ENCODE measurements at places on chromosomes 3 and 15.

- no peak for DNase-seq
Measured at GRCh38 chr3:192042116-192042515, 581.2 kb downstream of the PYDC2 start.

DNA sequence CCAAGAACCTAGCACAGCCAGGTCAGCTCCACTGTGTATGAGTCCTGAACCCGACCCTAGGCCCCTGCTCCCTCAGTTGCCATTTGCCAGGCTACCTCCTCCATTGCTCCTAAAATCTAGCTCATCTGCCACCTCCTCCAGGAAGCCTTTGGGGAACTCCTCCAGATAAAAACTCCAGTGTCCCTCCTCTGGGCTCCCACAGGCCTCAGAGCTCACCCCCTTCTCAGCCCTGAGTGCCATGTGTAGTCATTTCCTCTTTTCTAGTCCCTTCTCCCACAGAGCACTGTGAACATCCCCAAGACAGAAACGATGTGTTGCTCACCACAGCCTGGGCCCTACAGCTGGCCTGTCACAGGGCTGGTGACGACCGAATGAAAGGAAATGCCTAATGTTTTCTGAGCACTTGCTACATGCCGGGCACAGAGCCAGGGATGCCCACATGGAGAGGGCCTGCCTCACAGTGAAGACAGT, 61.0 kb downstream of the IQSEC1 start:
- DNase-seq, result no peak

DNA sequence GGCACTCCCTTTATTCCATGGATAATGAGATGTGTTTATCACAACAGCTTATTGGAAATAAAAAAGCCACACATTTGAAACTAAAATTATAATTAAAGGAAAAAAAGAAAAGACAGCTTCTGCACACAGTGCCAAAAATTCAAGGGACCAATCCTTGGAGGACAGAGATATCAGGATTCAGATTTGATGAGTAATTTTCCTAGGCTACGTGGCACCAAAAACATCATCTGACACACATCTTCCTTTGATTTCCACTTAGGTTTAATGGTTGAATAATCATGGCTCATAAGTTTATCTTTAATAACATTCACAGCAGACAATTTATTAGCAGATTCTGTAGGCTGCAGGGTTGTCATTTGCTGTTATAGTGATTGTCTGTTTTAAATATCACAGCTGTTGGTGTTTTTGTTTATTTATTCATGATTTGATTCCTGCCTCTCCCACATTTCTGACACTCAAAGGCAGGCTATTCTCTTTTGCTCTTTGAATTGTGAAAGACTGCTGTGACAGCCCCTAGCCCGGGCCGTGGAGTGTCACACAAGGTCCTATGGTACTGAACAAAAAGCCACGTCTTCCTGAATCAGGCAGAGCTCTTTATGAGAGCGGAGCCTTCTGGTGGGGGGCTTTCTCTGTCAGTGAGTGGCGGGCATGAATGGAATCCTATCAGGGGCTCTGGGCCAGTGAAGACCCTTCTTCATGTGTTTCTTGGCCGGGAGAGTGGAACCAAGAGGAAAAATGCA, 708.5 kb downstream of the SQOR start:
- no peak for DNase-seq

GRCh38 chr15:38660738-38661137, 96.1 kb upstream of the RASGRP1 start:
- DNase-seq, result no peak

- no peak for DNase-seq
Measured at GRCh38 chr3:118466795-118467330, 567.8 kb downstream of the IGSF11 start.

- no peak for DNase-seq
Measured at GRCh38 chr15:90211440-90212143, 10.5 kb downstream of the SEMA4B start.

GRCh38 chr3:155872904-155873646, 2.6 kb downstream of the GMPS start:
- no peak for DNase-seq

GRCh38 chr3:71497971-71498444, 85.5 kb downstream of the FOXP1 start:
- no peak for DNase-seq

- no peak for DNase-seq
Measured at GRCh38 chr3:106345353-106346027, 476.7 kb upstream of the CBLB start.

DNA sequence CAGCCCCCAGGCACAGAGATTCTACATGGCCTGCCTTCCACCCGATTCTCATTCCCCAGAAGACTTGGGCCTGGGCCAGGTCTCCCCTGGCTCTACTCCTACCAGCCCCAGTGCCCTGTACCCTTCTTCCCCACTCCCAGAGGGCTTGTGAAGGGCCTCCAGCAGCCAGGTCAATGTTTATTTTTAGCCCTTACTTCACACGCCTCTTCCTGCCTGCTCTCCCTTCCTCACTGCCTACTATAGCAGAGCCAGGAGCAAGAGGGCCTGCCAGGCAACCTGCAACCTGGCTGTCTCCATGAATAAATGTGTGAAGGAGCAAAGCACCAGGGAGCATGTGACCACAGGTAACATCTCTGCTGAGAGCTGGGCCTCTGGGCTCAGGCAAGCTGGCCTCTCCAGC, 26.4 kb upstream of the APEH start:
- no peak for DNase-seq

DNA sequence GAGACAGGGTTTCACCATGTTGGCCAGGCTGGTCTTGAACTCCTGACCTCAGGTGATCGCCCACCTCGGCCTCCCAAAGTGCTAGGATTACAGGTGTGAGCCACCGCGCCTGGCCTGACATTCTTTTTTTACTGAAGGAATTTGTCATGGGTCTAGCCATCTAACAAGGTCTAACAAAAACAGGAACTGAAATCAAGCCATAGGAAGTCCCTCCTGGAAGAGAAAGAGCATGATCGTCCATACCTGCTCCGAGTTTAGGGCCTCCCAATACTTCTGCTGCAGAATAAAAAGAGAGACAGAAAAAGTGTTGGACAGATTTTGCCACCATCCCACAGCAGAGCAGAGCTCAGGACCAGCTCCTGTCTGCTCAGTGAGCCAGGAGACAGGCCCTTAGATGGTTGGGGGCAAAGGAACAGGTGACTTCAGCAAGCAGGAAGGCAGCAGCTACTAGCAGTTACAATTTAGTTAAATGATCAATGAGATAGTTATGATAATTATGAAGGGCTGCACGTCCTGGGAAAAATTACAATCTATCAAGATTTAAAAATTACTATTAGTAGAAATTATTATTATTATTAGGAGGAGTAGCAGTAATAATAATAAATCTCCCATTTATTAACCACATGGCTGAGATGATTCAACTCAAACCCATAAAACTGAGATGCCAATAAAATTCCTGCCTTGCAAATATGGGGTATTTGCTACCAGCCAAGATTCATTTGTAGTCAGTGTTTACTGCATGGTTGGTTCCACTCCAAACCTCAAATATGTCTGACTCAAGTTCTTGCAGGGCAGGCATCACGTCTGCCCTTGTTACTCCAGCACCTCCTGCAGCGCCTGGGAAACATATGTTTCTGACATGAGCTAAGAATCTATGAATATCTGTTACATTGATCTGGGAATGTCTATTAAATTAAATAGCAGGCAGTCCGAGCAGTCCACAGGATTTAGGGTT, 40.1 kb downstream of the TMEM44 start:
- DNase-seq, result no peak

DNA sequence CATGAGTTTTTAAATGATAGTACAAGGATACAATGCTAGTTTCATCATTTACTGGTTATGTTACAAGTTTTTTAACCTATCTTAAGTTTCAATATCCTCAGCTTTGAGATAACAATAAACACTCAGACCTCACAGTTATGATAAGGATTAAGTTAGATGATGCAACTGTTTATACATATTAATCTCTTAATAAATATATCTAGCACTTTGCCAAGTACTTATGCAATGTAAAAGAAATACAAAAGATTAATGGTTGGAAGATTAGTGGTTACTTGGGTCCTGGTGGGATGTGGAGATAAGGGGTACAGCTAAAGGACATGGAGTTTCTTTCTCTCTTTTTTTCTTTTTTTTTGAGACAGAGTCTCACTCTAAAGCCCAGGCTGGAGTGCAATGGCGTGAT, 12.0 kb downstream of the SPPL2A start:
- DNase-seq, result no peak

DNA sequence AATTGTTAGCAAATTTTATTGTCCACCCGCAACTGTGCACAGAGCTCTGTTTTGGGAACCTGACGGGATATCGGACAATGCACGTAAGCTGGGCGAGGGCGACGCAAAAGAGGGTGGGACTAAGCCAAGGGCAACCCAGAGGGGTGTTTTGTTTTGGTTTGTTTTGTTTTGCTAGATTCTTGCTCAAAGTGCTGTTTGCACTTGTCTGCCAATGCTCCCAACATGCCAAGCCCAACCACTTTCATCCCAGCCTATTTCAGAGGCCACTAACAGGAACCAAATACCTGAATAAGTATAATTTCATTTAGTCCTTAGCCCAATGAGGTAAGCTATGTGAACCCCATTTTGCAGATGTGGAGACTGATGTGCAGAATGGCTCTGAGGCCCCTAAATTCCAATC, 9.7 kb upstream of the CMTM7 start:
- no peak for DNase-seq

- DNase-seq, result peak; percentile 52
Measured at GRCh38 chr3:53046171-53047170, 598 bp upstream of the SFMBT1 start.

GRCh38 chr3:143124601-143125520, 5.3 kb downstream of the CHST2 start:
- DNase-seq, result no peak

DNA sequence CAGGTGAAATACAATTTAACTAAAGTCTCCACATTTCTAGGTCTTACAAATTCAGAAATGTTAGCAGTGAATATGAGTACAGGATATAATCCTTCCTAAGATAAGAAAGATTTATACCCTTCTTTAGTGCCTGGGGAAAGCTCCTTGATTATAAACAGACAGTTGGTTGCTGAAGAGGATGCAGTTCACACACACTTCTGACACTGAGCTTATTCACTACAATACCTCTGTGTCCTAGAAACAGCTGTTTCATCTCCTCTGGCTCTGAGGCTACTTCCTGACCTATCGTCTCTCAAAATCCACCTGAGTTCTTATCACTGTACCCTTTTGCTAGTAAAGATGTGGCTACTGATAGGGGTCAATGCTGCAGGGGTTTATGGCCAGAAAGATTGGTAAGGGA, 57.1 kb downstream of the TP63 start:
- no peak for DNase-seq

- no peak for DNase-seq
Measured at GRCh38 chr15:101210466-101210865, 41.4 kb downstream of the CHSY1 start.

DNA sequence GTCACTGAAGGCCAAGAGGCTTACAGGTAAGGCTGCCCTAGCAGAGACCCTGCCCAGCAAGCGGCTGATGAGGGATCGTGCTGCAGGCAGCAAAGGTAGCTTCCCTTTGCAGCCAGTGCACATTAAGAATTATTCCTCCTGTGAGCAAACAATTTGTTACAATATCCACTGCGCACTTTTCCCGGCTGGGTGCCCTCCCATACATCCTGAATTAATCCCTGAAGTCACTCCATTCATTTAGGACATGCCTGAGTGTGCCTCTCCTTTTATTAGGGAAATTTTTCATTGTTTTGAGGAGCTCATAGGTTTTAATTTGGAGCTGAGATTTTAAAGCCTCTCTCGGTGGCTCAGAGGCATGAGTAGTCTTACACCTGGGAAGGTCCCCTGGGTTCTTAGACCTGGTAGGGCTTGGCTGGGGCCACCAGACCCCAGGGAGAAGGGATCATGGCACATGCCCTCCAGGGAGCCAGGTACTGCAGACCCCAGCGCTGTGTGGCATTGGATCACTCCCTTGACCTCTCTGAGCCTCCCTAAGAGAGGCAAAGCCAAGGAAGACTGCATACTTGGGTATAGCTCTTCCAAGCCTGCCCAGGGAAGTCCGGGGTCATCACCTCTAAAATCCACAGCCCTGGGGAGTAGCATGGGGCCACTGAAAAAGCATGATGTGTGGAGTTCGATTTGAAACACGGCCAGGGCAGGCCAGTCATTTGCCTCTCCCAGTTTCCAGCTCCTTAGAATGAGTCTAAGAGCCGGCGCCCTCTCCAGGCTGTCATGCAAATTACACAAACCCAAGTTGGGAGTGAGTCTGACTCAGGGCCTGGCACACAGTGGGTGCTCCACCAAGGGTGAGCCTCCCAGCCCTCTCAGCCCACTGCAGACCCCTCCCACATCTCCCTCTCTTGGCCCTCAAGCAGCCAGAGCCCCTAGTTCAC, 151.9 kb upstream of the LINGO1 start:
- DNase-seq, result no peak

- no peak for DNase-seq
Measured at GRCh38 chr3:187336322-187336721, 31.9 kb upstream of the RTP4 start.

GRCh38 chr3:113454630-113455029, 13.3 kb upstream of the CFAP44 start:
- no peak for DNase-seq

DNA sequence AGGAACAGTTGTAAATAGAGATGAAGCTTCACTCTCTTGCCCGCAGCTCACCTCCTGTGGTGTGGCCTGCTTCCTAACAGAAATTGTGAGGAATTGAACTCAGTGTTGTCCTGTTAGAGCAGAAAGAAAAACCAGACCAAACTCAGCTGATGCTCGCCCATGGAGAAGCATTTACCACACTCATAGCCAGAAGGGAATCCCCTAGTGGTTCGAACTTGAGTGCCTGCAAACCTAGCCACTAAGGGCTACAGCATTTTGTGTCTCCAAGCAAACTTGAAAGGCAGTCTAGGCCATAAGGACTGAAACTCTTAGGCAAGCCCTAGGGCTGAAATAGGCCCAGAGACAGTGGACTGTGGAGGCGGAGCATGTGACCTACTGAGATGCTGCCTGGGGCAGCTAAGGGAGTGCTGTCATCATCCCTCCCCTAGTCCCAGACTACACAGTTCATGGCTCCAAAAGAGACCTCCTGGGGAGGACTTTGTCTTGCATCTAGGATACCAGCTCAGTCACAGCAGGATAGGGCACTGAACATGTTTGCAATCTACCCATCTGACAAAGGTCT, 44.5 kb upstream of the MCTP2 start:
- DNase-seq, result no peak

GRCh38 chr15:79307251-79307650, 3.7 kb upstream of the TMED3 start:
- DNase-seq, result no peak

- DNase-seq, result no peak
Measured at GRCh38 chr3:50539356-50540286, 27.9 kb downstream of the C3orf18 start.

GRCh38 chr3:41417574-41417973, 218.3 kb downstream of the CTNNB1 start:
- DNase-seq, result no peak
